ENCODE measurements at places on chromosomes 1 and 21.

- no peak for DNase-seq
Observed at GRCh38 chr1:28190337-28190979, 14.0 kb upstream of the PTAFR start.

GRCh38 chr1:231695439-231696255 is 69.1 kb downstream of the DISC1 start:
- DNase-seq = no peak

DNA sequence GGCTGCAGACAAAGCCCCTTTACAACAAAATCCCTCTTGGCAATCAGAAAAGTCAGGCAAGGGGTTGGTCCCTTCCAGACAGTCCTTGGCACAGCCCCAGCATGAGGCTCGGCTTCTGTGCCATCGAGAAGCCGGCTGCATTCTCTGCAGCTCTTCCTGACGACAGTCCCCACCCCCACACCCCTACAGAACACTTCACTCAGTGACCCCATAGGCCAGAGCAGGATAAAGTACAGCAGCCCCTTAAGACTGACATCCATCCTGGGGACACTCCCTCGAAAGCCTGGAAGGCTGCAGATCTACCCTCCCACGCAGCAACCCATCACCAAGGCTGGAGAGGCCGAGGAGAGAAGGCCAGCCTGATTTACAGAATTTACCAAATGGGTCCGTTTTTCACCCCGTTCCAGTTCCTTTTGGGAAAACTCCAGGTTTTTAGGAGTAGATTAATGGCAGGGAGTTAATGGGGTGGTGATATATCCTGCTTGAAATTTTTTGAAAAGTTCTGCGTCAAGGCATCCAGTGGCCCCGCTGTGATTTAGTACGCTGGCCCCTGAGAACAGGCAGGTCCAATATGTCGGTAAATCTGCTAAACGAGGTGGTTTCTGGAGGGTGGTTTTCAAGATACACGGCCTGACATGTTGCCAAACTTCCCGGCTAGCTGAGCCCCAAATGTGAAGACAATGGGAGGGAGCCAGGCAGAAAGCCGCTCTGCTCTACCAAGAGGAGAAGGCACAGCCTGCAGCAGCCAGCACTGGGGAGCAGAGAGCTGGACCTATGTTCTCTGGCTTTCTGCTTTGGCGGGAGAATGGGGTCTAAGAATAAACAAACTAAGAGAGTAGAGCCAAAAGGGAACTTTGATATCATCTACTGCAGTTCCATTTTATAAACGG is 81.7 kb downstream of the SSBP3 start:
- no peak for DNase-seq

DNA sequence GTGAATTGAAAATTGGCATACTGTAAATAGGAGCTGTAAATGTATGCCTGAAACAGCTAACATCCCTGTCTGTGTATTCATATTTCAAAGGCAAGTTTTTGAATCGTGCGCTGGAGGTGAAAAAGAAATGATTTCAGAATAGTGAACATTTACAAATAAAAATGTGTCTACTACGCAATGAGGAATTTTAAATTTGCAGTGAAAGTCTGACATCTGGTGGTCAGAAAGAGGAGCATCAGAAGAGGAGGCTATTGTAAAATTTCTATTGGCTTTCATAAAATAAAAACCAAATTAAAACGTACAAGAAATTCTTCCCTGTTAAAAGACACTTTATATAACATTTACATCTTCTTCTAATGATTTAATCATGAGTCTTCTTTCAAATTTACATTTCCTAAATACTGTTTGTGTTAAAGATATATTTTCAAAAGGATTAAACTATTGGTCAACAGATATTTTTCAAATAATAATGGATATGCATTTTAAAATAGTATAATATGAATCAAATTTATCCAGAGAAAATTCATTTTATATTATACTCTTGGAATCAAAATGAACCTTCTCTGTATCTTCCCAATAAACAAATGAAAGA is 113.7 kb upstream of the RRP15 start:
- no peak for DNase-seq

DNA sequence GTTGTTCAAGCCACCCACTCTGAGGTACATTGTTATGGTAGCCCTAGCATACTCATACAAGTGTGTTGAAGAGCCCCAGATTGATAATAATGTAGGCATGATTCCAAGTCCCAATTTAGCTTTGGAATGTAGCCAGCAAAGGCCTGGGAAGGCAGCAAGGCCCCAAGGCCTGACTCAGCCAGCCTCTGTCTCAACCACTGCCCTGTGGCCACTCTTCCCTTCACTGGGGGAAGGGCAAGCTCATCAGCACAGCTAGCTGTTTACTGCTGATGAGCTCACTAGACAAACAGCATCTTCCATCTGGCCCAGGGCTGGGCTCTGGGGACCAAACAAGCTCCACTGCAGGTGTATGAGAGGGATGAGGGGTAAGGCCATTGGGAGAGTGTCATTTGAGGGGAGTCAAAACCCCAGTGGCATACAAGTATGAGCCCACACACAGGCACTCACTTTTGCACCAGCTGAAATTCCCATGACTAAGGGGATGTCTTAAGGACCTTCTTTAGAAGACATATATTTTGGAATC is 2.2 kb upstream of the IRF6 start:
- no peak for DNase-seq

DNA sequence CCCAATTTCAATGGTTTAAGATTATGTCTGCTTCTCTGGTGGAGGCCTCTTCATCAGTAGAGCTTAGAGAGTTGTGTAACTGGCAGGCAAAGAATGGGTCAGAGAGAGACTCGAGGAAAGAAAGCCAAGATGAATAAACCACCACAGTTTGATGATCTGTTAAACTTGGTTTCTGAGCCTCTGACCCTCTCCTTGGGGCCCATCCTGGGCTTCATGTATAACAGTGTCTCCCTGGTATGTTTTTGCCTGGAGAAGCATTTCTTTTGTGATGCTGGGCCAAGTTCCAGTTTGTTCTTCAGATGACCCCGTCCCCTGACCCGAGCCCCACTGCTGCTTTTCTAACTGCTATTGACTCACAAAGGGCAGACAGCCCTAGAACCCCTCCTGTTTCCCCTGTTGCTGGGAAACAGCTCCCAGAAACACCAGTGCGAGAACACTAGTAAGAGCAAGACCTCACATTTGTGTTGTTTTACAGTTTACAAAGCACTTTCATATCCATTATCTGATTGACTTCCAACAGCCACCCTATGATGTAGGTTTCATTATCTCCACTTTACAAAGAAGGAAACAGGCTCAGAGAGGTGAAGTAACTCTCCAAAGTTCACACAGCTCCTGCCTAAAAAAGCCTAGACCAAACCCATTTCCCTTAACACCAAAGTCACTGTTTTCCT is 9.0 kb downstream of the CD2 start:
- no peak for DNase-seq

GRCh38 chr1:36300526-36300925 is 5.6 kb upstream of the SH3D21 start:
- DNase-seq = no peak

GRCh38 chr1:108842525-108843181 is 14.2 kb downstream of the AKNAD1 start:
- DNase-seq = no peak

DNA sequence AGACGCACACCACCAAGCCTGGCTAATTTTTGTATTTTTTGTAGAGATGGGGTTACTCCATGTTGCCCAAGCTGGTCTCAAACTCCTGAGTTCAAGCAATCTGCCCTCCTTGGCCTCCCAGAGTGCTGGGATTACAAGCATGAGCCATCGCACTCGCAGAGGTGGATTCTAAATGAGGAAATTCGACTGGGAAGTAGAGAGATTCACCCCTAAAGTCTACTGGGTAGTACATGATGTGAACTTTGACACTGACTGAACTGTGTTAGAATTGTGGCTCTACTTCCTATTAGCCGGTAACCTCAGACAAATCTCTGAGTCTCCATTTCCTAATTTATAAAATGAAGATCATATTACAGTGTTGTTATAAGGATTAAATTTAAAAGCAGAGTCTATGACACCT is 276.0 kb upstream of the NR5A2 start:
- no peak for DNase-seq

GRCh38 chr1:183126528-183126927 is 59.5 kb upstream of the LAMC2 start:
- DNase-seq = no peak

GRCh38 chr1:85660541-85660940 is 47.7 kb downstream of the ZNHIT6 start:
- no peak for DNase-seq

DNA sequence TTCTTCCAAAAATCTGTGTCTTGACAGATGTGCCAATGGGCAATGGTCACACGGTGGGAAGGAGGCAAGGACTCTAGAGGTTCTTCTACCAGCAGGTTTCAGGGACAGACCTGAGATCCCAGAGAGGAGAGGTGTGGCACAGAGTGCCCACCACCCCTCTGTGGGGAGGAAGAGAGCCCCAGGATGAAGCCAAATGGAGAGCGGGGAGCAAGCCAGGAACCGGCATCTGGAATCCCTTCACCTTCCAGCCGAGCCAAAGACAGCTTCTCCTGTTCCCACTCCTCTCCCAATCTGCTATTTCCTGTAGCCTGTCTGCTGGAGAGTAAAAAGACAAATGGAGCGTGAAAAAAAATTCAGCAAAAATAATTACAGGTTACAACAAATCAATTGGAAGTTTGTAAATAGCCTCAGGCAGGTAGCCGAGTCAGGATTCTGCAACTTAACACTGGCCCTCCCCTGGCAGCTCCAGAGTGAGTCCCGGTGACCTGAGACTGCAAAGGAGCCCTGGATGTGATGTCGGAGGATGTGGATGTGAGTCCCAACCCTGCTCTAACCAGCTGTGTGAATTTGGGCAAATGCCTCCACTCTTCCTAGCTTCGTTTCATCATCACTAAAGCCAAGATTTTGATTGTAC is 45.4 kb upstream of the LRRN2 start:
- DNase-seq = no peak

GRCh38 chr1:243320224-243320623 is 64.4 kb downstream of the SDCCAG8 start:
- DNase-seq = no peak
